ENCODE measurements at places on chromosomes 2 and 18. TPM values are rescaled to one million over a fixed set of nuclear protein-coding genes. Genes with fewer than 3 reads are reported as not detected.
A peak's percentile ranks its signal among the peaks of the same experiment; 100 is the strongest.

CHRND gene
- not detected for polyA plus RNA-seq

DNA sequence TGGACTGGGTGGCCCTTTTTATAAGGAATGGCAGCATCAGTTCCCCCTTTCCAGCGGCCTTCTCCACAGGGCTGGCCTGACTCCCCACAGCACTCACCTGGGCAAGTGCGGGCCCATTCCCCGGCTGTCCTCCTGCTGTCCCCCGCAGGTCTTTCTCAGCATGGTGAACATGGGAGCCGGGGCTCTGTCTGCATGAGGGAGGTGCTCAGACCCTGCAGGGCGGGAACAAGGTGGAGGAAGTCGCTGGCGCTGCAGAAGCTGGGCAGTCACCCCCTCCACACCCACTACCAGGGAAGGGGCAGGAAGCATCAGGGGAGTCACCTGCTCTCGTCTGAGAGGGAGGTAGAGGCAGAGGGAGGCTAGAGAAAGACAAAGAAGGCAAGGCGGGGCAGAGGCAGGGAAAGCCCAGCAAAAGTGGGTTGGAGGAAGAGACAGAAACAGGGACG lies 12.2 kb downstream of the HES6 start:
- no peak for DNase-seq

DNA sequence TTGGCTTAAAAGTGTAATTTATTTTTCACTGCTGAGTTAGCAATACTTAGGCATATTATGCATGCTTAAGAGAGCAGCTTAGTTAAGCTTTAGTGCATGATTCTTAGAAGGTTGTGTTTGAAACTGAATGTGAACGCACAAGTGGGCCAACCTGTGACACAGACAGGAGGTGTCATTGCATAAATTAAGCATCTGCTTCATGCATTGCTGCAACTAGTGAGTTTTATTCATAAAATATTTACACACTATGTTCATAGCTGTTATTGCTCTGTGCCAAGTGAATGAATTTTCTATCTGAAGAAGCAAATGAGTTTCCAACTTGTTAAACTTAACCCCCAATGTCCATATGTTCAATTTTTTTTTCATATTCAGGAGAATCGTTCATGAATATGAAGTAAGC lies 806.4 kb downstream of the GALR1 start:
- DNase-seq = no peak

TLX2 gene
- 0.28 TPM for polyA plus RNA-seq

DNA sequence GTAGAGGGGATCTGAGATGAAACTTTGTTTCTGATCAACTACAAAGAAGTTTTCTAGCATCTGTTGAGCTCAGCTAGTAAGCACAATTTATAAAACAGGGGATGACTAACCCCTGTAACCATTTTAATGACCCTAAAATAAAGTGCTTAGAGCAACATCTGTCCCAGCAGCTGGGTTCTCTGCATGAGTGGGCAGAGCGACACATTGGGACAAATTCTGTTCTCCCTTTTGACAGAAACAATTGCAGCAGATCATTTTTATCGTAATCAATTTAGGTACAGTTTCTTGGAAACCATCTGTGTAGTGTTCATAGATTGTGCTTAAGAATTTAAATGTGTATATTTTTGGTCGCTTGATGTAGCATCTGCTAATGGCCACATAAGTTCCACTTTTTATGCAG lies 678.0 kb downstream of the RNF144A start:
- no peak for DNase-seq

IFIH1 gene
- 10.7 TPM for polyA plus RNA-seq

GRCh38 chr2:150191349-150191748 lies 296.1 kb downstream of the RND3 start:
- no peak for DNase-seq

GRCh38 chr2:109143214-109144187 lies 14.5 kb downstream of the SH3RF3 start:
- DNase-seq = no peak

DSEL gene
- 0.92 TPM for polyA plus RNA-seq

VSNL1 gene
- polyA plus RNA-seq = 0.44 TPM

DNA sequence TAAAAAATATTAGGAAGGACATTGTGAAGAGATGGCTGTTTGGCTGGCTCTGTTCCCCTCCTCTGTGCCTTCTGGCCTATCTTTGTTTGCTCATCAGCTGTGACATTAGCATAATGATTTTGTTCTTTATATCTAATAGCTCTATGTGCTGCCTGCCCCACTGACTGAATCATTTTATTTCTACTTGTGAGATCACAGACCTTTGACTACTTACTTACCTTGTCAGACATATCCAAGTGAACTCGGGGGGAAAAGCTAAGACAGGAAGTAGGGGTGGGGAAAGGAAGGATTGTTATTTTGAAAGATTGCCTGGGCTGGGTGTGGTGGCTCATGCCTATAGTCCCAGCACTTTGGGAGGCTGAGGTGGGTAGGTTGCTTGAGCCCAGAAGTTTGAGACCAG lies 104.2 kb downstream of the ASAP2 start:
- no peak for DNase-seq

DNA sequence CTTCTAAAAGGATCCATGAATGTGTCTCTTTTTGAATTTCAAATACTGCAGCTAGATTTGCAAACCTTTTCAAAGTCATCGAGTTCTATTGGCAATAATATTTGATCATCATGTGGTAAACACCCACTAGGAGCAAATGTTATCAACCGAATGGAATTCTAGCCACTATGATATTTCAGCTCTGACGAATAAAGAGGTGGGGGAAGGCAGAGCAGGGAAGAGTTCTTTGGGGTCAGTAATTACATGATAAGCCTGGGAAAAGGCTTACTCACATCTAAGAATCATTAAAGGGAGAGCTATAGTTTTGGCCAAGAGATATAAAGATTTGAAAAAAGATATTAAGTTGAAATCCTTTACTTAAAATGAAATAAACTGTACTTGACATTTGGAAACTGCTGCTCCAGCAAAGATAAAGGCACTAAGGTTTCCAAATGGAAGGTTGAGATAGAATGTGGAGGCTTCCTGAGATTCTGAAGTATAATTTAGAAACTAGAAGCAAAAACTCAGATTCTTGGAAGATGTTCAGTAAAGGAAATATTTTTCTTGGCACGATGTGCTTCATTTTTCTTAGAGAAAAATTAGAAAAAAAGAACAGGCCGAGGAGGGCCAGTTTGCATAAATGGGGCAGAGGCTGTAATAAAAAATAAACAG lies 104.7 kb upstream of the ARHGAP28 start:
- no peak for DNase-seq

- DNase-seq = no peak
Measured at GRCh38 chr2:186399082-186399644, 86.9 kb upstream of the ZC3H15 start.

ANKRD30B gene
- not detected for polyA plus RNA-seq

GRCh38 chr18:37274309-37275236 lies 291.0 kb downstream of the CELF4 start:
- peak; percentile 18 for DNase-seq

DNA sequence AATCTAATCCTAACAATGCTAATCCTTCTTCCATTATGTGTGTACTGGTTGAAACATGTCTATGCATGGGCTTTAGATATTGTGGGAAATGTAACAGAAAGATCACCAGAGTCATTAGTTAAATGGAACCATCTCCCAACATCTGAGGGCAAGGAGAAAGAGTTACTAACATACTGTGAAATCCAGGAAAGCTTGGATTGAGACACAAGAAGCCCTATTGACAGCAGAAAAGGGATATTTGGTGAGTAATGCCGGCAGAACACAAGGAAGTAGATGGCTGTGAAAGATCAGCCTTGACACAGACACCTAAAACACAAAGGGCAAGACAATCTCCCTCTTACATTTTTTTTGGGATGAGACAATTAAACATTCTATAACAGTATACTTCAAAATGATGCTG lies 28.5 kb upstream of the LAMA1 start:
- DNase-seq = no peak
